HepG2 (cell line): ENCODE measurements at places on chromosomes 13 and 19.

- no peak for DNase-seq
These were observed 5.1 kb downstream of the GRK1 start for GRCh38 chr13:113672002-113672651.

GRCh38 chr13:27659145-27659865, 37.6 kb downstream of the POLR1D start:
- DNase-seq = no peak

DNA sequence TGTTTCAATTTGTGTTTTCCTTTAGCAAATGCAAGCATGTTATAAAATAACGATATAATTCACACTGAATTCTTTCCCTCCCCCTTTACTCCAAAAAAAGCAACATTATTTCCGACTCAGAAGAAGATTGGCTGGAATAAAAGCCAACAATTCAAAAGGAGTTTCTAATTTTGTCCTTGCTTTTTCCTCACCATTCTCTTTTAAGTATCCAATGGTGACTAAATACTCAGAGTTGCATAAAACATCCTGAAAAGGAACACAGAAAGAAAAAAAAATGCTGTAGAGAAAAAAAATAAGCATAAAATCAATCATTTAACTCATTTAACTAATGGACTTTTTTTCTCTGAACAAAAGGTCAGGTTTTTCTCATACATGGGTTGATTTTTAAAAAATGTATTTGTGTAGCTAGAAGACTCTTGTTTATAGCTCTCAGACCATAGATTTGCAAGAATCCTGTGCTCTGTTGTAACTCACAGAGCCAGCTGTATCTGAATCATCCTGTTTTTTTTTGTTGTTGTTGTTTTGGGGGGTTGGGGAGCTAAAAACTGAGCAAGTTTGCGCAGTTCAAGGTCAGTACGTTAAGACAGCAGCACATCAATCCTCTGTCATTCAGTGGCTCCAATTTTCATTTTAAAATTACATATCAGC, 108.1 kb downstream of the PCDH17 start:
- DNase-seq = no peak

GRCh38 chr13:70042193-70042592, 65.4 kb upstream of the ATXN8OS start:
- DNase-seq = no peak

- DNase-seq = no peak
These were observed 193.3 kb downstream of the SLC7A1 start for GRCh38 chr13:29402166-29402636.

DNA sequence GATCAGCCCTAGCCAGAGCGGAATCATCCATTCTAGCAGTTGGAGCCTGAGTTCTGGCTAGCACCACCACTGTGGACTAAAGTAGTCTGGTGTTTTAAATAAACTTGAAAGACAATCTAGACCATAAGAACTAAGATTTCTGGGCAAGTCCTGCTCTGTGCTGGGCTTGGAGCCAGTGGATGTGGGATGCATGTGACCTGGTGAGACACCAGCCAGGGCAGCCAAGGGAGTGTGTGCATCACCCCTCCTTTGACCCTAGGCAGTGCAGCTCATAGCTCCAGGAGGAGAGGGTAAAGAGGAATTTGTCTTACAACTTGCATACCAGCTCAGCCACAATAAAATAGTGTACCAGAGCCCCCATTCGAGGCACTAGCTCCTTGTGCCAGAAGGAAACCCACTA, 21.0 kb downstream of the ITGBL1 start:
- DNase-seq = no peak
